ENCODE measurements at places on chromosomes 6 and 20.

DNA sequence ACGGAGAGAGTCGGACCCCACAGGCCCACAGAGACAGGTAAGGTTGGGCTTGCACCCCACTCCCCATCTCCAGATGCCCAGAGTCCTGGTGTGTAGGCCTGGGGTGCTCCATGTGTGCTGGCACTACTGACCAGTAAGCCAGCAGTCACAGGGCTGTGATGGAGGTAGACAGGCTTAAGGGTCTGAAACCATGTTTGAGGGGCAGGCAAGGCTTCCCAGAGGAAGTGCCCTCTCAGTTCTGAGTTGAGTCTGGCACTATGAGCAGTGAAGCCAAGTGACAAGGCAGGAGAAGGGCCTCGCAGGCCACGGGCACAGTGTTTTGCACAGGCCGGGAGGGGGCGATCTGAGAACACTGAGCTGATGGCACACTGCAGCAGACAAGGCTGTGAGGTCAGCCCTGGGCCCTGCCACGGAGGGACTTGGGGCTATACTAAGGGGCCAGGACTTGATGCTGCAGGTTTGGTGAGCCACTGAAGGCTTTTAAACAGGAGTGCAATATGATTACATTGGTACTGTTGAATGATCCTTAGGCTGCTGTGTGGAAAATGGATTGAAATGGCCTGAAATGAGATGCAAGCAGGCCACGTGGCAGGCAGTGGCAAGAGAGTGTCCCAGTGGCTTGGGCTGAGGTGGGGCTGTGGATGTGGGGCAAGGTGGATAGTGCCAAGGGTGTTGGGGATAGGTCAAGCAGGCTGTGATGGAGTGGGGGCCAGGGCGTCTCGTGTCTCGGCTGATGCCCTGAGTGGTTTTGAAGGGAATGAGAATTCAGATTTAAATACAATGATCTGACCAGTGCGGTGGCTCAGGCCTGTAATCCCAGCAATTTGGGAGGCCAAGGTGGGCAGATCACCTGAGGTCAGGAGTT, 20.3 kb downstream of the TTBK1 start:
- peak; percentile 20 for DNase-seq

DNA sequence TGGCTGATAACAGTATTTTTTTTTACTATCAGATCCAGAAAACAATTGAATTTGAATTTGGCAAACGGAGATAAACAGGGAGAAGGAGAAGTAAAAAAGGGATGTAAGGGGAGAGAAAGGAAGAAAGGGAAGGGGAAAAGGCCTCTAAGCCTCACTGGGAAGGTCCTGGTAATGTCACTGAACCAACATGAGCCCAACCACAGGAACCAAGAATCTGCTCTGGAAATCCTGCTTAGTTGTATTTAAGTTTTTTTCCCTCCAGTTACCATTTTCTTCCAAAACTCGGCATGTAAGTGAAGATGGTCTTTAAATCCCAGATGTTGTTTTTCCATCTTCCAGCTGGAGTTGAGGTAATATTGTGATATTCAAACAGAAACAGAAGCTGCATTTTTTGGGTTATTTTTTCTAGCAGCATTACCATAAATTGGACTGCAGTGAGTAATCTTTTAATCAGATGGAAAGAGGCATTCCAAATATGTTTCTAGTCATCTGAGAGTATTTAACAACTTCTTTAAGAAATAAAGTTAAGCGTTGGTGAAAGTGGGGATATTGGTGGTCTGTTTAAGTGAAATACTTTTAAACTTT, 91.1 kb downstream of the TXNDC5 start:
- no peak for DNase-seq

DNA sequence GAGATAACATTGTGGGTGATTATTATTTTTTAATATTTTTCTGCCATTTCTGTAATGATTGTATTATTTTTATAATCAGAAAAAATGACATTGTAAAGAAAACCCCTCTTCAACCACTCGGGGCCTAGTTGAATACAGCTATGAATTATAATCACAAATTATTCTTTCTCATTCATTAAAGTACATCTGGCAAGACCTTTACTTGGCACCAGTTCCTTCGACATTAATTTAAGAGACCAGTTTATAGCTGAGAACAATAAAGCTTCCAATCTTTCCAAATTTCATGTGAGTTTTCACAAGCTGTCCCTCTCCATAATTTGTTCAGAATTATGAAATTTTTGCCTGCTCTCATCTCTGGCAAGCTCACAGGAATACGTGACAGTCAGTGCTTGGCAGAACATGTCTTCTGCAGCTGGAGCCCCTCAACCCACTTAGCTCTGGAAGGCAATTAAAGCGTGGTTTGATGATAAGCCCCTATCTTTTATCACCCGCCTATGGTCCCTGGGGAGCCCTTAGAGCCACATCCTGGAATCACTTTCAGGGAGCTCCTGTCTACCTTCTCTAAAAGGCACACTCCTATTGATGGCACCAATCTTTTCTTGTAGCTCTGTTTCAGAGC, 237.2 kb upstream of the PRND start:
- DNase-seq = no peak

DNA sequence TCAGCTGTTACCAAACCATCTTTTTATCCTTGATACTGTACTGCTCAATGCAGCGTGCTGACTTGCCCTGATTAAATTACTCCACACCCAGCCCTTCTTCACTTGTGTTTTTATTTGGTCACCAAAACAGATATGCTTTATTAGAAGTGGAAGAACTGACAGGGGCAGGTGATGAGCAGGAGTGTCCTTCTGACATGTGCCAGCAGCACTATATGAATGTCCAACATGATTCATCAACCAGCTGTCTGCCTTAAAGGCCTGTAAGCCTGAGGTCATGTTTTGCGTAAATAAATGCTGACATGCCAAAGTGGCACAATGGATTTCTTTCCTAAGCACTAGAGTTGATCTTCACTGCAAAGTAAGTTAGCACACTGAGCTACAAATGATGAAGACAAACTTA, 15.4 kb downstream of the POPDC3 start:
- DNase-seq = peak; percentile 15

- DNase-seq = no peak
These were observed 301.9 kb downstream of the UTRN start for GRCh38 chr6:144586986-144587385.

GRCh38 chr6:127000631-127001030, 117.8 kb upstream of the RSPO3 start:
- DNase-seq = no peak

DNA sequence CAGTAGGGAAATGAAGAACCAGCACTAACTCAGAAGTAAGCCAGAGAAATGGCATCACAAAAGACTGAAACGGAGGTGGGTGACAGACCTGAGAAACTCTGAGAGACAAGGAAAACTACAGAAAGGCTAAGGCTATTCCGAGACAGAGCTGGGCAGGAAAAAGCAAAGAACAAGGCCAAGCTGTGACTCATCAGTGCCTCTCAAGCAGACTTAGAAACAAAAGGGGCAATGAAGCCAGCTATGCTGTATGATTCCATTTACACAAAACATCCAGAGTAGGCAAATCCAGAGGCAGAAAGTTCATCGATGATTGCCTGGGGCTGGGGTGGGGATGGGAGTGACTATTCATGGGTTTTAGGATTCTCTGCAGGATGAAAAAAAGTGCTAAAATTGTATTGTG, 50.0 kb downstream of the SLC23A2 start:
- DNase-seq = peak; percentile 42

DNA sequence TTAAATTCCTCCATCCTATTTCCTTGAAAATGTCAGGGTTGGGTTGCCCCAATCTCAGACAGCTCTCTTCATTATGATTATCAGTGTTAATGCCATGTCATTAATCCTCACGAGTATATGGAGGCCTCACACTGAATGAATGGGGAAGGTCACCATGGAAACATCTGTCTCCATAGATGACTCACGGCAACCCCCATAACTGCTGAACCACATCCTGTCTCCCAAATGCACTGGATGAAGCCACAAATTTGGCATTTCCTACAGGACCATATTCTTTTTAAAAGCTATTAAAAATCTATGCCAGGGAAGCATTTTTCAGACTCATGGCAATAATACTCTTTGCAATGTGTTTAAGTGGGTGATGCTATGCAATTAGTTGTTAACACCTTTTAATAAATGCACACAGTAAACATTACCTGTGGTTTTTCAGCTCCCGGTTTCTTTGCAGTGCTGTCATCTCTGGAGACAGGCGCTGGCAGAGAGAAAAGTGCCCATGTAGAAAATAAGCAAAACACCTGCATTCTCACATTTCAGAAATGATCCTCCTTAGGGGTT, 80.1 kb upstream of the PTPRK start:
- DNase-seq = no peak

- no peak for DNase-seq
These were observed 276.4 kb upstream of the JAG1 start for GRCh38 chr20:10949930-10950783.

- DNase-seq = no peak
These were observed 198.8 kb upstream of the CDYL start for GRCh38 chr6:4577406-4577805.

DNA sequence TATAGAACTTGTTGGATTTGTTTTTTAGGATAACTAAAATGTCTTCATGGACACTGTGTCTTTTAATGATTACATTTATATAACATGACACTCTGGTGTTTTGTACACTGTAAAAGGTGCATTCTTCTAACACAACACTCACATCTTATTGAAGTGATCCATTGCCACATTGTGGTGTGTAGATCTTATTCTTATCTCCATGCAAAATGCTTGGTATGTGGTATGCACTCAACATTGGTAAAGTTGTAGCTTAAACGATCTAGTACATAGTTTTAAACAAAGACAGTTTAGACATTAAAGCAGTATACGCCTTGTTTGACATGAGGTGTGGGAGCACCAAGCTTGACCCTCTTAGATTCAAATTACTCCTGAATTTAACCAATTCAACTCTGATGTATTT, 84.7 kb downstream of the SASH1 start:
- no peak for DNase-seq

GRCh38 chr6:109096208-109096607, 901 bp downstream of the CEP57L1 start:
- no peak for DNase-seq

DNA sequence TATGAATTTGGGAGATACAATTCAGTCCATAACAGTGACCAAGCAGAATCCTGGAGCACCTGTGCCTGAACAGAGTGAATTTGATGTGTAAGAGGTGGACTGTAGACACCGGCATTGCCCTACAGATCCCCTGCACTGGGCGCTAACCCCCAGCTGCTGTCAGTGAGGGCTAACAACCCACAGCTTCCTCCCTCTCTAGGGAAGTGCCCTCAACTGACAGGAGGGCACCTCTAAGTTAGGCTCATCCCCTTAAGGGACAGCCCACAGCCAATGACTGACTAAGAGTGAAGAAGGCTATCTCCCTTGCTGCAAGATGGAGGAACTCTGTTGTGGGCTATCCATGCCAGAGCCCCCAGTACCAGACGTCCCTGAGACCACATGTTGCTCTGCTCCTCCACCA, 15.3 kb upstream of the BPIFB1 start:
- no peak for DNase-seq

GRCh38 chr6:30013291-30013922, 47.7 kb upstream of the POLR1H start:
- DNase-seq = no peak

DNA sequence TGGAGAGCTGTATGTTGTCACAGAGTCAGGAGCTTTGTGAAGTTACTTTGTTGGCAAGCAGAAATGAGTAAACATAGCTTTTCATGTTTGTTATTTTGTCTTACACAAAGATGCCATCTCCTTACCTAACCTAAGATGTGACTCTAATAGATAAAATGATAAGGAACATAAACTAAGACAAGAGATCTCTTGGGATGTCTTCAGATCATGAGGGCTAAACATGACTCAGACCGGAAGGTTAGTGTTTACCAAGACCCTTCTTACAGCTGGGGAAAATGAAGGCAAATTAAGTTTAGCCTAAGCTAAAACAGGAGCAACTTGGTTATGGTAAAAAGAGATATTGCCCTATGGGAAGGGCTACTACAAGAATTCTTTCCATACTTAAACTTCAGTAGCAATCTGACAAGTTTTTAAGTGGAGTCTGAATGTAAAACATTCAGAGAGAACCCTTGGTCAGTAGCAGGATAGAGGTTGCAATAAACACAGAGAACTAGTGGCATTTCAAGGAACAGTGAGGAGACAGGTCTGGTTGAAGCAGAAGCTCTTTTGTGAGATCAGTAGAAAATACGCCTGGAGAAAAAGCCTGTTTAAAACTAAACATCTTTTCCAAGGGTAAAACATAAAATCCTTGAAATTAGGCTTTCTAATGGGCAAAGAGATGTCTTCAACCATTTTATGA, 29.9 kb downstream of the SGK1 start:
- no peak for DNase-seq

GRCh38 chr6:84763003-84763885, 1.2 kb downstream of the TBX18 start:
- no peak for DNase-seq

DNA sequence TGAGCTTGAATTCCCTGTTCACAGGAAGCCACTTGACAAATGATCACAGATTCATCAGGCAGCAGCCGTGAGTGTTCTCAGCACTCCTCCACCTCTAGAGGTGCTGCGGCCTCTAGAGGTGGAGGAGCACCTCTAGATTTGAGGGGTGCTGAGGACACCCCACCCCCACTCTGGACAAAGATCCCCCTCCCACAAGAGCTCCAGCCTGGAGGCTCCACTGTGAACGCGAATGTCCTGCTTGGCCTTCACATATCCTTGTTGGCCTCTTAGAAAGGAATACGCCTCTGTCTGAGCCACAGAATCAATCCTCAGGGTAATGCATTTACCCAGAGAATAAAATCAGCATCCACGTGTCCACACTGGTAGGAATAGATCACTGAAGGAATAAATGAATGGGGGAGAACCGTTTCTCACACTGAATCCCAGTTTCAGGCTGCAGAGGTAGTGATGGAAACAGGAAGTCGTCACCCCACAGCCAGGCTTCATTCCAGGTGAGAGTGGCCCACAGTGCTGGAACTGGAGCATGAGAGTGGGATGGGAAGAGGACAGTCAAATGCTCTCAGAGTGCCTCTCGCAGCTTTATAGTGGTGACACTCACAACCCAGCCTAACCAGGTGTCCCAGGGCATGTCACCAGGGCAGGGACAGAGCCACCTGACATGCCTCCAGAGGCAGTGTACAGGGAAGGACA, 16.6 kb downstream of the NPEPL1 start:
- no peak for DNase-seq

DNA sequence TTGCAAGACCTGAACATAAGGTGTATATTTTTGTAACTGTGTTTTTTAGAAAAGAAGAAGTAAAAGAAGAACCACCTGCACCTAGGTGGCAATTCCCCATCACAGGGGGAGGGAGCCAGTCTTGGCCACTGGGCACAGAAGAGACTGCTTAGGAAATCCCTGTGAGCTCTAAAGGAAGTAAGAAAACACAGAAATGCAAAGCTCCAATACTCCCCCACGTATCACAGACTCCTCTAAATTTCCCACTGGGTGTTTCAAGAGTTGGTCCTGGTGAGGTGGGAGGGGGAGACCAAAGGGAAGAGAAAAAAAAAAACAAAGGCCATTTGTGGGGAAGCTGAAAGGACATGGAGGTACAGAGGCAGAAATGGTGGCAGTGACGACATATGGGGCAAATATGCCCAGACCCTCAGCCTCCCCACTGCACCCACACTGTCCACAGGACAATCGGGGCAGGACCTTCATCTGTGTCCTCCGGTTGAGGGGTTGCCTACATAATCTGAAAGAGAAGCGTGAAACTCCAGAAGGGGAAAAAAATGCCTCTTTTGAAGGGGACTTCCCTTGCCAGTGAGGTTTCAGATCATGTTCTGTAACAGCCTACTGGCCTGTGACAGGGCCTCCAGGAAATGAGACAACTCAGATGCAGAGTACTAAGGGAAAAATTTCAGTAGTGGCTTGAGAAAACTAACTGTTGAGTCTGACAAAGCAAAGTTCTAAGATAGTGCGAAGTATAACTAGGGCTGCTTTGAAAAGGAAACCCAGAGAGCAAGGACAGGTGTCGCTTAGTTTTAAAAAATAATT, 226.2 kb upstream of the MARCKS start:
- DNase-seq = no peak

GRCh38 chr6:104728448-104728847, 131.3 kb downstream of the HACE1 start:
- DNase-seq = no peak

Data from C1 segment of cervical spinal cord (tissue), 14 donors.